ENCODE measurements at places on chromosomes 12 and 14.

DNA sequence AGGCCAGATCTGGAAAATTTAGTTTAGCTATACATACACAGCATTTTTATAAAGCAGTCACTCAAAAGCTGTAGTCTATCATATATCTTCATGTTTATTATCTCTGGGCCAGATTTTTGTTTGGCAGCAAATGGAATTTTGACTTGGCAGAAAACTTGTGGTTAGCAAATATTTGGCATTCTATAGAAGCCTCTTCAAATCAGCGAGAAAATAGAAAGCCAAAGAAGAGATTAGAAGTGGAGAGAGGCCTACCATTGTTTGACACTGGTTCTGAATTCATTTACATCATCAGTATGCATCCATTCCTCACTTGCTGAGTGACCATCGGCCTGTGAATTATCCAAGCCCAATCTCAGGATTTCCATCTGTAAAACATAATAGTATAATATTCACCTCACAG, 1077.6 kb downstream of the GALC start:
- DNase-seq = no peak

DNA sequence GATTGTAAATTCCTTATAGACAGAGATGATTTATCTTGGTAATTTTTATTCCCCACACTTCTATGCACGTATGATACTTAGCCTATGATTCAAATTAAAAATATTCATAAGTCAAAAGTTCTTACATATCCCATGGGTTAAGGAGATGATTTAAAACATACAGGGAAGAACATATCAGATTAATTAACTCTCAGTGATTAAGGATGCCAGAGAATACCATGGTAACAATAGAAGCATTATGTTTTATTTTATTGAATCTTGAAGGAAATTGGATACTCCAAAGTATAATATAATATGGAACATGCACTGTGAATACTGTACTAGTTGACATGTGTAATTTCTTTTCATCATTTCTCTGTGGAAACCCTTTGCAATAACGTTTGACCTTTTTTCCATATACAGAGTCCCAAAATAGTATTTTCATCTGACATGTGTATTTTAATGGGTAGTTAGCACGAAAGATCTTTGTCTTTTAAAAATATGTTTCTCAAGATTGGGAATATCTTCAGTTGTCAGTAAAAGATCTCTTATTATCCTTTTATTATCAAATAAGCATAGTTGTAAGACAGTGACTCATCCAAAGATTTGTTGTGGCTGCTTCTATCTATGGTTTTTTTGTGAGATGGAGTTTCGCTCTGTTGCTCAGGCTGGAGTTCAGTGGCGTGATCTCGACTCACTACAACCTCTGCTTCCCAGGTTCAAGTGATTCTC, 166.7 kb downstream of the RAD51B start:
- DNase-seq = no peak

GRCh38 chr12:13033476-13033875, 10.7 kb upstream of the FAM234B start:
- no peak for DNase-seq

- no peak for DNase-seq
Observed at GRCh38 chr14:104936361-104937155, 11.9 kb downstream of the PLD4 start.

GRCh38 chr12:61853945-61854344, 406.3 kb upstream of the USP15 start:
- DNase-seq = no peak

- no peak for DNase-seq
Observed at GRCh38 chr12:24791622-24792021, 157.3 kb downstream of the BCAT1 start.

- DNase-seq = peak; percentile 48
Observed at GRCh38 chr12:23464241-23464812, 485.1 kb downstream of the SOX5 start.

GRCh38 chr12:53747095-53747494, 4.7 kb downstream of the CISTR start:
- no peak for DNase-seq

DNA sequence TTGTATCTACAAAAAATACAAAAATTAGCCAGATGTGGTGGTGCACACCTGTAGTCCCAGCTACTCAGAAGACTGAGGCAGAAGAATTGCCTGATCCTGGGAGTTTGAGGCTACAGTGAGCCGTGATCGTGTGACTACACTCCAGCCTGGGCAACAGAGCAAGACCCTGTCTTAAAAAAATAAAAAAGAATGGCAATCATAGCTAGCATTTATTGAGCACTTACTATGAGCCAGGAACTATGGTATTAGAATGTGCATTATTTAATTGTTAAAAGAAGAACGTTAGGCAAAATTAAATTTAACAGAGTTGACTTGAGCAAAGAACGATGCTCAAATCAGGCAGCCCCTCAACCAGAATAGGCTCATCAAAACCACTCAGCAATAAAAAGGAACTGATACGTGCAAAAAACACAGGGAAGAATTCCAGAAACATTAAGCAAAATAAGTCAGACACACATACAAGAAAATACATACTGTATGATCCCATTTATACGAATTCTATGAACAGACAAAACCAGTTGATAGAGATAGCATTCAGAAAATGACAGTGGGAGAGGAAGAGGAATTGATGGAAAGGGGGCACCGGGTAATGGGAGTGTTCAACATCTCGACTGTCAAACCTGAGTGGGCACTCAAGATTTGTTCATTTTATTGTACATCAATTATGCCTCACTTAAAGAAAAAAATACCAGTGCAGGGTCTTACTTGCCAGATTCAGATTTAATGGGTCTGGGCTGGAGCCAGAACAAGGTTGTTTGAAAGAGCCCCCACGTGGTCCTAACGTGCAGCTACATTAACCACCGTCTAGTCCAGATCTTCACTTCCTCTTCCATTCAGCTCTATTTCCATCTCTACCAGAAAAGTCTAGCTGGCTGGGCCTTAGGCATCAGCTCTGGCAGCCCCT, 8.0 kb downstream of the SCNN1A start:
- peak; percentile 27 for DNase-seq

DNA sequence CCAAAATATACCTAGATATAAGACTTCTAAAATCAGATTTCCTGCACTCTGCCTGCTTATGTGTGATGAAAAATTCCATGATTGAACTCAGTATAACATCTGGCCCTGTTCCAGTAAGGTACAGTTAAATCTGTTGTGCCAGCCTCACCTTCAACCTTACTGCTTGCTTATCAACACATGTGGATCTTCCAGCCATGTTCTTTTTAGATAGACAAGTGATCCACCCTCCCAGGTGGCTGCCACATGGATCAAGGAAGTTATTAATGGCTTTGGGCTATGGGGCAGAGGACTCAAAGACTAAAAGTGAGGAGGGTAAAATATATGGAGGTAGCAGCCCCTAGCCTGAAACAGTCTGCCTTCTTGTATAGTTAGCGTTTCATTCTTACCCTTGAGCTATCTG, 25.3 kb upstream of the MAGOHB start:
- DNase-seq = no peak

GRCh38 chr12:93894391-93895088, 217.4 kb downstream of the CRADD start:
- DNase-seq = no peak

GRCh38 chr14:104593241-104593701, 11.3 kb downstream of the TMEM179 start:
- DNase-seq = no peak

DNA sequence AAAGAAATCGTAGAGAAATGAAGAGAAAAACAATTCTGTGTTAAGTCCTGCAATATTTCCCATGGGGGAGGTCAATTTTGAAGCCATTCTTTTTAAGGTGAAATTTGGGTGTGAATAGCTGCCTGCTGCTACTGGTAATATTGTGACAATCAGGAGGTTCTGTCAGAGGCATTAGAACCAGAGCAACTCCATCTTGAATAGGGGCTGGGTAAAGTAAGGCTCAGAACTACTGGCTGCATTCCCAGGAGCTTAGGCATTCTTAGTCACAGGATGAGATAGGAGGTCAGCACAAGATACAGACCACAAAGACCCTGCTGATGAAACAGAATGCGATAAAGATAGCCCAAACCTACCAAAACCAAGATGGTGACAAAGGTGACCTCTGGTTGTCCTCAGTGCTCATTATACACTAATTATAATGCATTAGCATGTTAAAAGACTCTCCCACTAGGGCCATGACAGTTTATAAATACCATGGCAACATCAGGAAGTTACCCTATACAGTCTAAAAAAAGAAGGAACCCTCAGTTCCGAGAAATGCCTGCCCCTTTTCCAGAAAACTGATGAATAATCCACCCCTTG, 24.8 kb upstream of the MTHFD1 start:
- peak; percentile 9 for DNase-seq

All from ELF-1 (cell line).